ENCODE measurements at places on chromosomes 7 and 10. TPM values are rescaled to one million over a fixed set of nuclear protein-coding genes. Genes with fewer than 3 reads are reported as not detected.

The VGF gene
- 0.31 TPM for total RNA-seq

- no peak for DNase-seq
Measured at GRCh38 chr10:46285966-46286620, 704 bp upstream of the ANTXRL start.

- DNase-seq = no peak
Measured at GRCh38 chr10:6005856-6006395, 28.6 kb upstream of the IL15RA start.

The UNC5B gene
- total RNA-seq = not detected

The ZNF862 gene
- 18.8 TPM for total RNA-seq

DNA sequence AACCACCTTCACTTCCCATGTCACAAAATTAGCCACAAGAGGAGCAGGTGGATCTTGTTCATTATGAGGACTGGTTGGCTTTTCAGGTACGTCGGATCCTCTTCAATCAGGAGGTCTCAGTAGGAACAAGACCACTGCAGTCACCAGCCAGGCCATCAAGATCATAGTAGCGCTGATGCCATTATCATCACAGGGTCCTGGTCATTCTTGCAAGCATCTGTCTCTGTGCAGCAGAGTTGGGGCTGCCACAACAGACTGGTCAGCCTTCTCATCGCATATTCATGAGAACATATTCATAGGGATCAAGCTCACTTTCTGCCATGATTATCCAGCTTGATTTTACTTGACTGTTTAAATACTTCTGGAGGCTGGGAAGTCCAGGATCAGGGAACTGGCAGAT, 67.1 kb downstream of the ADCYAP1R1 start:
- no peak for DNase-seq

GRCh38 chr10:3893901-3894563, 109.0 kb upstream of the KLF6 start:
- no peak for DNase-seq

The FBXO24 gene
- not detected for total RNA-seq

The PRLHR gene
- not detected for total RNA-seq

DNA sequence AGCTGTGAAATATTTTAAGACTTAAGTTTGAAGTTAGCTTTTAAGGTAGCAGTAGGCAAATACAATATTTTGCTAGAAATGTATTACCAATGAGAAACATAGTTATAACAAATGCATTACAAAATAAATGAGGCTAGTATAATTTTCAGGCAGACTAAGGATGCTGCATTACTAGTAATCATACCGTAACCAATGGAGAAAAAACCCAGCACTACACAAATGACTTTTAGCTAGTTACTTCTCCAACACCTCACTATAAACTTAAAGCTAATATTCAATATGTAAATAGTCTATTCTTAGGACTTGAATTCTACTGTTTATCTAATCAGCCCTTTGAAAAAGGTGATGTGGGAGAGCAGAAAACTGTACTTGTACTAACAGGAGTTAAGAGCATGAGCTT, 285.3 kb upstream of the KLF14 start:
- DNase-seq = no peak

DNA sequence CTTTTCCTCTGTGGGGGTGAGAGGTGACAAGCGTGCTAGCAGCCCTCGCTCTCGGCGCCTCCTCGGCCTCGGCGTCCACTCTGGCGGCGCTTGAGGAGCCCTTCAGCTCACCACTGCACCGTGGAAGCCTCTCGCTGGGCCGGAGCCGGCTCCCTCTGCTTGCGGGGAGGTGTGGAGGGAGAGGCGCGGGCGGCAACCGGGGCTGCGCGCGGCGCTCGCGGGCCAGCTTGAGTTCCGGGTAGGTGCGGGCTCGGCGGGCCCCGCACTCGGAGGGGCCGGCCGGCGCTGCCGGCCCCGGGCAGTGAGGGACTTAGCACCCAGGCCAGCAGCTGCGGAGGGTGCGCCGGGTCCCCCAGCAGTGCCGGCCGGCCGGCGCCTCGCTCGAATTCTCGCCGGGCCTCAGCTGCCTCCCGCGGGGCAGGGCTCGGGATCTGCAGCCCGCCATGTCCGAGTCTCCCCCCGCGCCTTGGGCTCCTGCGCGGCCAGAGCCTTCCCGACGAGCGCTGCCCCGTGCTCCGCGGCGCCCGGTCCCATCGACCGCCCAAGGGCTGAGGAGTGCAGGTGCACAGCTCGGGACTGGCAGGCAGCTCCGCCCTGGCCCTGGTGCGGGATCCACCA, 352.8 kb upstream of the PODXL start:
- no peak for DNase-seq

DNA sequence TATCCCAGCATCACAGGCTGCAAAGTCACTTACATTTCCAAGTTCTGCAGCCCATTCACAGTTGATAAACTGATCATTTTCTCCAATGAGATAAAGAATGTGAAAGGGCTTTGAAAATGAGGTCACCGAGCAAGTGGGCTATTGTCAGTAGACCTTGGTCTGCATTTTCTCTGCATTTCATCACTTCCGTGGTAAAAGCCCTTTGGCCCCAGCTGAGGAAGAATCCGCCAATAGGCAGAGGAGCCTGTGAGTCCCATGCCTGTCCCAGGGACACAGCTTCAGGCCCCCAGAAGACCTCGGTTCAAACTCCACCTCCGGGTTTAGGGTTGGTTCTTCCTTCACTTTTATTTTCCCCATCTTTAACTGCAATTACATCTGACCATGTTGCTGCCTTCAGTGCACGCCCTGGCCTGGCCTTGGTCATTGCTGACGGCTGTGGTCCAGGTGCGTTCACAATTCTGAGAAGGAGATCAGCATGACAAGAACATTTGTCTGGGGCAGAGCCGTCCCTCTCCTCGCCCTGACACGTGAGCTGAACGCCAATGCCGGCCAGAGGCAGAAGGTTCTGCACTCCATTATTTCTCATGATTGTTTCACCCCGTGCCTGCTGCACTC, 292.5 kb downstream of the TCERG1L start:
- DNase-seq = no peak

The LEP gene
- not detected for total RNA-seq

Data from natural killer cell treated with Interleukin-12 subunit alpha and Interleukin-12 subunit beta and Interleukin-15 and Interleukin-18, amount 100 ng/mL, for 72 hours (primary cell).